ENCODE measurements at places on chromosomes 5 and 9.

DNA sequence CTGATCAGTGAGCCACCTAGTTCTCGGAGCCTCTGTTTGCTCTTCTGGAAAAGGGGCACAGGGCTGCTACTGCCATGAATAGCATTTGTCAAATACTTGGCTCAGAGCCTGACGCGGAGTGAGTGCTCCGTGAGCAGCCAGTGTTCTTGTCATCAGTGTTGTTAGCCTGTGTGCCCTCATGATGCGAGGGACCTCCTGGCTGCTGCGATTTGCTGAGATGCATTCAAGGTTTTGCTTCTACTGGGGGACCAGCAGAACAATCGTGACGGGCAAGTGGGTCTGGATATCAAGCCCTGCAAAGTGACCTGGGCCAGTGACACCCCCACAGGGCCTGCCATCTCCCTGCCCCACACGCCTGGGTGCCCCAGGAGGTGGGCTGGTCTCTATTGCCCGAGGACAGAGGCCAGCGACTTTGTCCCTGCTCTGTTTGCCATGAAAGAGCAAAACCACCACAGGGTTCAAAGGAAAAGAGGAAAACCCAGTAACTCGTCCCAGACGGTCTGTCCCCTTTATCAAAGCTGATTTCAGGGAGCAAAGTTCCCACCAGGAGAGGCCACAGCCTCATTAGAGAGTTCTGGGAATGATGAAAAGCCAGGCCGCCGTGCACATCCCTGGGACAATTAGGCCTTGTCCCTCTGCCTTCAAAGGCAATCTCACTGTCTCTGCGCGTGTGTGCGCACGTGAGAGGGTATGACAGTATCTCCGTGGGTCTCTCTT lies 86.5 kb upstream of the LMX1B start:
- DNase-seq = no peak

DNA sequence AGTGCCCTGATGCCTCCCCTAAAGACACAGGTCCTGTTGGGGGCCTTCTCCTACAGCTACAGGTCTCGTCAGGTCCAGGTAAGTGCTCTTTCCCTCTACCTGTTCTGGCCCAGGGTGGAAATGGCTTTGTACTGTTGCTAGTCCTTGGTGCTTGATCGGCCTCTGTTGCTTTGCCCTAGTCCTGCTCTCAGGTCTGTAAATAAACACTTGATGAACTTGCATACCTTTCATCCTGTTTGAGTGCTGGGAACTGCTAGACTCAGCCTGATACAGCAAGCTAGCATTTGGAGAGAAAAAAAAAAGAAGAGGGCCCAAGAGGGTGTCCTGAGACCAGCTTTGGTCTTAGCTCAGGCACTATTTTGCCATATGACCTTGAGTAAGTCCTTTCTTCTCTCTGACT lies 21.8 kb upstream of the ZNF618 start:
- DNase-seq = no peak

DNA sequence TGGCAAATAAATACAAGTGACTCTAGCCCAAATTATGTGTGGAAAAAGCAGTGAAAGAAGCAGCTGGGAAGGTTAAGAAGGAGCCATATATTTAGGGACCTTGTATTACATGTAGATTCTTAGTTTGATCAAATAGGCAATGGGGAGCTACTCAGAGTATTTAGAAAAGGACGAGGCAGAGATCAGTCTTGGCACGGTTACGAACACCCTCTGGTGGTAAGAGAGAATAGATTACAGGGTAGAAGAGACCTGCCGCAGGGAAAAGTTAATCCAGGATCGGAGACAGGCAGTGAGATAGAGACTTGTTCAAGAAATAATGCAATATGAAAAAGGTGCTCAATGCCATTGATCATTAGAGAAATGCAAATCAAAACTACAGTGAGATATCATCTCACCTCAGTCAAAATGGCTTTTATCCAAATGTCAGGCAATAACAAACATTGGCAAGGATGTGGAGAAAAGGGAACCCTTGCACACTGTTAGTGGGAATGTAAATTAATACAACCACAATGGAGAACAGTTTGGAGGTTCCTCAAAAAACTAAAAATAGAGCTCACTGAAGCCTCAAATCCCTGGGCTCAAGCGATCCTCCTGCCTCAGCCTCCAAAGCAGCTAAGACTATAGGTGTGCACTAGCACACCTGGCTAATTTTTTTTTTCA lies 12.0 kb downstream of the INIP start:
- DNase-seq = peak; percentile 68

DNA sequence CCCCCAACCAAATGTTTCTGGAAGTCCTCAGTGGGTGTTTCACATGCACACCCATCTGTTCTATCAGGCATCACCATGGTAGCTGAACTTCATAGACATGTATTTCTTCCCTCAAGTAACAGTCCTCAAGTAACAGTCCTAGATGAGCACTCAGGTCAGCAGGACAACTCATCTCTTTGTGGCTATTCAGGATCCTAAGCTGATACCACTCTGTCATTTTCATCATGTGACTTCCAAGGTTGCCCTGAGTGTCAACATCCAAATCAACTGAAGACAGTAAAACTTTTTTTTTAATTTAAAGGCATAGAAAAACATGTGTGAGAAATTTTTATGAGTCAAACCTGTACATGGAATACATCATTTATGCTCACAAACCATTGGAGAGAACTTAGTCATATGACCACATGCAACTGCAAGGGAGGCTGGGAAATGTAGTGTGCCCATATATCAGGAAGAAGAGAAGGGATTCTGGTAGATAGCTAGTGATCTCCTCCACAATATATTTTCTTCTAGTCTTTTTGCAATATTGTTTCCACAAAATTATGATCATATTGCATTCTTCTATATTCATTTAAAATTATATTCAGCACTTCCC lies 64.2 kb upstream of the FST start:
- no peak for DNase-seq

- no peak for DNase-seq
Observed at GRCh38 chr5:33650911-33651310, 210.1 kb downstream of the TARS1 start.

DNA sequence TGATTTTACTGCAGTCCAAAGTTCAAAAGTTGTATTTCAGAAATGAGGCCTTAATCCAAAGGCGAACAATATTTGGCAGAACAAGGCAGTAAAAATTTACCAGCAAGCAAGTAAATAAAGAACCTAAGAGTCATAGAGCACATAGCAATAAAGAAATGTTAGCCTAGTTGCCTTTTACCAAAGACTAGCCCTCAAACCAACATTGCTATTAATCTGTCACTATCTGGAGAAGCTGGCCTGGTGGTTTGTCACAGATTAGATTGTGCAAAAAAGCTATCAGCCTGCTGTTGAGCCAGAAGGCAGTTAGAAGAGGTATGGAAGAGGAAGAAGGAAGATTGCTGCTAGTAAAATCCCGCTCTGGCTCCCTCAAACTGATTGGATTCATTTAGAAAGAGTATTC lies 304.7 kb upstream of the KLF4 start:
- DNase-seq = no peak

- DNase-seq = no peak
Observed at GRCh38 chr5:159003045-159004030, 96.4 kb downstream of the EBF1 start.

DNA sequence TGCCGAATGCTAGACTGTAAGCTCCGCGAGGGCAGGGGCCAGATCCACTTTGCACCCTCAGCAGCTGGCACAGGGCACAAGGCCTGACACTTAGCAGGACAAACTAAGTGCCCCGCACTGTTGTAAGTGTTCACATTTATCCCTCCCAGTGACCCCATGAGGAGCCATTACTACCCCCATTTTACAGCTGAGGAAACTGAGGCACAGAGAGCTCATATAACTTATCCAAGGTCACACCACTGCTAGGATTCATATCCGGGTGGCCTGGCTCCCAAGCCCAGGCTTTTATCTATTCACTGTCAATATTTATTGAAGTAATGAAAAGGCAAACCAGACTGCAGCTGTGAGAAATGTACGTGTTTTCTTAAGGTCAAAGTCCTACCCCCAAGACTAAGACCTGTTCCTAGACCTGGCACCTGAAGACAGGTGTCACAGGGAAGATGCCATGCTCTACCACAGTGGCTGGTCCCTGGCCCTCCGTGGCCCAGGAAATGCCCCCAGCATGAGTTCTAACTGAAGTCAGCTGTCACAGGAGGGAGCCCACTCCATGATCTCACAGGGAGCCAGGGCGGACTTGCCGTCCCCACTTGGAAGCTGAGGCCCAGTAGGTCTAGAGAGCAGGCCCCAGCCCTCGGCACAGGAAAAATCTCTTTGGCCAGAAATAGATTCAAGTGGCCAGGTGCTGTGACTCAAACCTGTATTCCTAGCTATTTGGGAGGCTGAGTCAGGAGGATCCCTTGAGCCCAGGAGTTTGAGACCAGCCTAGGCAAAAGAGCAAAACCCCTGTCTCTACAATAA lies 74.7 kb upstream of the IL17B start:
- no peak for DNase-seq

GRCh38 chr5:5188376-5189050 lies 48.4 kb downstream of the ADAMTS16 start:
- DNase-seq = no peak

GRCh38 chr5:81906086-81906485 lies 65.7 kb upstream of the ATG10 start:
- DNase-seq = no peak

GRCh38 chr5:176446884-176447590 lies 1.1 kb upstream of the FAF2 start:
- peak; percentile 15 for DNase-seq

DNA sequence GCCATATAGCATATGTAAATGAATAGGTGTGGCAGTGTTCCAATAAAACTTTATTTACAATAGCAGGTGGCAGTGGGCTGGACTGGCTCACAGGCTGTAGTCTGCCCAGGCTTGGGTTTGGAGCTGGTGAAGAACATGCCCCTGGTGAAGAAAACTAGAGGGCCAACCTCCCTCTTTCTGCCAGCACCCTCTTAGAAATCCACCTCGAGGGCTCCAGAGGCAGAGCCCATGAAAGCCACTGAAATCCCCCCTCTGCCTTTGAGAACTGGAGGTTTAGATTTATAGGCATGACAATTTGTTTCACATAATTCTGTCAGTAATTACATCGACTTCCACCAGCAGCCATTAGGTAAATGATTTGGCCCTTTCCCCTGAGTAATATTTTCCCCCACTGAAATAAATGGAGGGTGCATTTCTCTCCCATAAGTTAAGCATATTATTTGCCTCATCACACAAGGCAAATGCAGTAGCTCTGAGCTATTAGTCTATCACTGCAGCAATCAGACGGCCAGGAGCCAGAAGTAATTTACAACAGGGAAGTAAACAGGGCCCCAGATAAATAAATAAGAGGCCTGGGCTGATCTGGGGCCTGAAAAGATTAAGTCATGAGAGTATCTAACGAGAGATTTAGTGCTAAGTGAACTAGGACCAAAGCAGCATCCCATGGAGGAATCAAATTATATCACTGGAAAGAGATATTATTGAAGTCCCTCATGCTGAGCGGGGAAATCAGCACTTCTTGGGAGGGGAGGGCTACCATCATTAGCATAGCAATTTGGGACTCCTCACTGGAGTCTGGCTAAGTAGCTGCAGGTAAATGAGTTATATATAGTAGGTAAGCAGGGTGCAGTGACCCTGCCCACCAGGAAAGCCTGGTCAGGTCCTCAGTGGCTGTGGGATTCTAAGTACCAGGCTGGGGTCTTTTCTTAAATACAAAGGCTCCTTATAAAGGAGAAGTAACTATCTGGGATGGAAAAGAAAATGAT lies 123.9 kb downstream of the SLIT3 start:
- DNase-seq = no peak

DNA sequence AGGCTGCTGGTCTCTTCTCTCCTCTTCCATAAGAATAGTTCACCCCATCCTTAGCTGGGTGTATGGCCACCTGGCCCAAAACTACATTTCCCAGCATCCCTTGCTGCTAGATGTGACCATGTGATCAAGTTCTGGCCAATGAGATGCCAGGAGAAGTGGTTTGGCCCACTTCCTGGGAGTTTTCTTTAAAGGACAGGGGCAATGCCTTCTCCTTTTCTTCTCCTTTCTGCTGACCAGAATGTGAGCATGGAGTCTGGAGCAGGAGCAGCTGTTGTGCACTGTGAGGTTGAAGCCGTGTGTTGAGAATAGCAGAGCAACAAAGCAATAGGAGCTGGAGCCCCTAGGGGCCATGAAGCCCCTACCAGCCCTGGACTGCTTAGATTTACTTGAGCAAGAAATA lies 36.8 kb downstream of the C9orf50 start:
- no peak for DNase-seq

GRCh38 chr5:65862384-65862783 lies 64.0 kb upstream of the ERBIN start:
- DNase-seq = no peak

DNA sequence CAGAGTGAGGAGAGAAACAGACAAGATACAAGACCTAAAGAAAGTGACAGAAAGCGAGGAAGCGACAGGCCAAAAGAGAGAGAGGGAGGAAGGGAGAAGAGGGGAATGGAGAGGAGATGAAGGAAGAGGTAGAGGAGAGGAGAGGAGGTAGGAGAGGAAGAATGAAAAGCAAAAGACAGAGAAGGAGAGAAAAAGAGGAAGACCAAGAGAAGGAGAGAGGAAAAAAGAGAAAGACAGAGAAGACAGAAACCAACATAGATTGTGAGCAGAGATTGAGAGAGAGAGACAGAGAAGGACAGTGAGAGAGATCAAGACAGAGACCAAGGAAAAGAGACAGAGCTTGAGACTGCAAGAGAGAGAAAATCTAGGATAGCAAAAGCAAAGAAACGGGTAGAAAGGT lies 58.6 kb upstream of the FNIP1 start:
- DNase-seq = no peak

DNA sequence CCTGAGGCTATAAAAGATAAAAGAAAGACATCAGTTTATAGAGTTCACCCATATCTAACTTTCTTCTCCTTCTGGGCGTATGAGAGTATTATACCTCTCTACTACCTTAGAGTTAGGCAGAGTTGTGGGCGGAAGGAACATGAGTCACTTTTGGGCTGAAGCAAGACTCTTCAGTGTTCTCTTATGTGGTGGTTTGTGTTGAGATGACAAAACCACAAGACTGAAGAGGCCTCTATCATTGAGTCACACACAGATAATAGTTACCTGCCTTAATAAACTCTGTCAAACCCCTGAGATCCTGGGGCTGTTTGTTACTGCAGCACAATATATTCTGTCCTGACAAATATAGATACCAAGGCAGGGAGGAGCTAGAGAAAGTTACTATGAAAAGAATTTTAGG lies 184.2 kb downstream of the EFNA5 start:
- no peak for DNase-seq

- DNase-seq = no peak
Observed at GRCh38 chr5:82290005-82290404, 11.9 kb upstream of the RPS23 start.

- DNase-seq = no peak
Observed at GRCh38 chr9:136921307-136921706, 23.2 kb downstream of the FBXW5 start.

GRCh38 chr9:35277628-35278359 lies 116.0 kb downstream of the UNC13B start:
- no peak for DNase-seq

GRCh38 chr5:177491983-177492746 lies 5.2 kb downstream of the PDLIM7 start:
- no peak for DNase-seq

DNA sequence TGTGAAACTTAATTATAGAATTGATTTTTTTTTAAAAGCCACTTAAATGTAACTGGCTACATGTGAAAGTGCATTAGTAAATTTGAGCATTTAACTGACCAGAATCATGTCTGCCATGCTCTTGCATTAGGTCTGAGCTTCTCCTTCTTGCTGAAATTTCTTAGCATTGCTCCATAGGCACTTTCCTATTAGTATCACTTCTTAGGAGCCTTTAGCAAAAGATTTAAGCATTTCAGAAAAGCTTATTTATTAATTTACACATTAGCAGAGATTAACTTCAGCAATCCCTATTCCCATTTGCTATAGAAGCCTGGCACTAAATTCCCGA lies 211.0 kb downstream of the SNX18 start:
- no peak for DNase-seq

- DNase-seq = no peak
Observed at GRCh38 chr5:146656703-146657102, 140.7 kb upstream of the GPR151 start.

Data from kidney (tissue), 22 donors.